ENCODE measurements at places on chromosomes 1 and 21.
A peak's percentile ranks its signal among the peaks of the same experiment; 100 is the strongest.

DNA sequence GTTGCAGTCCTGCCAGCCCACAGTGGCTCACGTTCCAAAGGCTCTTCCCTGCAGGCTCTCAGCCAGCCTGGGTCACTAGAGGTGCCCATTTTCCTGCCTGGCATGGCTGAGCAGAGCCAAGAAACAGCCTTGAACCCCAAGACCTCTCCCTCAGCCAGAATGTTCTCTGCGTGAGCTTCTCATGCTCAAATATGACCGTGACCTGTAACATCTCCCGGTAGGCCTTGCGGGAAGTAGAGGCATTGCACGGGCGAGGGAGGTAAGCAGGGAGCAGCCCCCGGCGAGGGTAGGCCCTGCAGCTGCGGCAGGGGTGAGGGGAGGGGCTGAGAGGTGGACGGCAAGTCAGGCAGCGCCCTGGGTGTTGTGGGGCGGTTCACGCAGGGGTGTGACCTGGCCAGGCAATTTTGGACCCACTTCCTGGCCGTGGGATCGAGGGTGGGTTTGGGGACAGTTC, 20.0 kb downstream of the RRP1 start:
- H3K36me3 ChIP-seq = no peaks in the 10 kb centered on the region
- DNase-seq = no peak
- H3K27me3 ChIP-seq = no peaks in the 10 kb centered on the region
- no peaks in the 10 kb centered on the region for H3K4me1 ChIP-seq

- no peaks in the 10 kb centered on the region for H3K36me3 ChIP-seq
- DNase-seq = no peak
- no peaks in the 10 kb centered on the region for H3K4me1 ChIP-seq
- no peaks in the 10 kb centered on the region for H3K27me3 ChIP-seq
Observed at GRCh38 chr1:147773215-147773715, 12.9 kb upstream of the GJA5 start.

DNA sequence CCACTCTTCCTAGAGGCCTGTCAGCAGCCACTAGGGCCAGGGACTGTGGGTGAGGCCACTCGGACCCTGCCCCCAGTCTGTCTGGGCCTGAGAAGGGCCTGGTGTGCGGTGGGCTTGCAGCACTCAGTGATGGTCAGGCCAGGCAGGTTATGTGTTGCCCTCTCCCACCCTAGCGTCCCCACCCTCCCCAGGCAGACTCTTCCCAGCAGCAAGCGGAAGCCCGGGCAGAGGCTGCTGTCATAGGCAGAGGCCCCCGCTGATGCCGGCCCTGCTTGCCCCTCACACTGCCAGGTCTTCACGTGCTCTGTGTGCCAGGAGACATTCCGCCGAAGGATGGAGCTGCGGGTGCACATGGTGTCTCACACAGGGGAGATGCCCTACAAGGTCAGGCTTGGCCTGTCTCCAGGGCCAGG, 6.6 kb downstream of the ZBTB48 start:
- no peak overlapping the region for H3K27ac ChIP-seq
- no peaks in the 10 kb centered on the region for H3K27me3 ChIP-seq
- H3K4me3 ChIP-seq = no peak overlapping the region
- H3K36me3 ChIP-seq = no peaks in the 10 kb centered on the region
- no peak for DNase-seq

- H3K4me3 ChIP-seq = no peak overlapping the region
- no peaks in the 10 kb centered on the region for H3K4me1 ChIP-seq
- no peaks in the 10 kb centered on the region for H3K36me3 ChIP-seq
- no peaks in the 10 kb centered on the region for H3K27me3 ChIP-seq
Observed at GRCh38 chr1:59720326-59721115, 94.2 kb upstream of the HOOK1 start.

GRCh38 chr1:31757989-31758388, 6.2 kb downstream of the ADGRB2 start:
- no peaks in the 10 kb centered on the region for H3K36me3 ChIP-seq
- no peak for DNase-seq
- no peak overlapping the region for H3K27ac ChIP-seq
- no peak overlapping the region for H3K4me3 ChIP-seq
- peaks cover 11% of the 10 kb centered on the region for H3K27me3 ChIP-seq
- 0 out of 2 replicates have a peak, but pooled peaks cover 8% of the 10 kb centered on the region for H3K4me1 ChIP-seq

GRCh38 chr1:20152599-20152930, 13.4 kb downstream of the PLA2G2F start:
- no peaks in the 10 kb centered on the region for H3K4me1 ChIP-seq
- no peak overlapping the region for H3K27ac ChIP-seq
- H3K4me3 ChIP-seq = no peak overlapping the region
- DNase-seq = no peak
- no peaks in the 10 kb centered on the region for H3K36me3 ChIP-seq

- no peak overlapping the region for H3K27ac ChIP-seq
- no peak overlapping the region for H3K4me3 ChIP-seq
- no peaks in the 10 kb centered on the region for H3K36me3 ChIP-seq
- DNase-seq = no peak
Observed at GRCh38 chr1:13623021-13623637, 39.5 kb downstream of the PDPN start.

- H3K4me1 ChIP-seq = no peaks in the 10 kb centered on the region
- no peak overlapping the region for H3K4me3 ChIP-seq
- no peaks in the 10 kb centered on the region for H3K36me3 ChIP-seq
Observed at GRCh38 chr1:2951856-2952255, 69.4 kb upstream of the ACTRT2 start.

DNA sequence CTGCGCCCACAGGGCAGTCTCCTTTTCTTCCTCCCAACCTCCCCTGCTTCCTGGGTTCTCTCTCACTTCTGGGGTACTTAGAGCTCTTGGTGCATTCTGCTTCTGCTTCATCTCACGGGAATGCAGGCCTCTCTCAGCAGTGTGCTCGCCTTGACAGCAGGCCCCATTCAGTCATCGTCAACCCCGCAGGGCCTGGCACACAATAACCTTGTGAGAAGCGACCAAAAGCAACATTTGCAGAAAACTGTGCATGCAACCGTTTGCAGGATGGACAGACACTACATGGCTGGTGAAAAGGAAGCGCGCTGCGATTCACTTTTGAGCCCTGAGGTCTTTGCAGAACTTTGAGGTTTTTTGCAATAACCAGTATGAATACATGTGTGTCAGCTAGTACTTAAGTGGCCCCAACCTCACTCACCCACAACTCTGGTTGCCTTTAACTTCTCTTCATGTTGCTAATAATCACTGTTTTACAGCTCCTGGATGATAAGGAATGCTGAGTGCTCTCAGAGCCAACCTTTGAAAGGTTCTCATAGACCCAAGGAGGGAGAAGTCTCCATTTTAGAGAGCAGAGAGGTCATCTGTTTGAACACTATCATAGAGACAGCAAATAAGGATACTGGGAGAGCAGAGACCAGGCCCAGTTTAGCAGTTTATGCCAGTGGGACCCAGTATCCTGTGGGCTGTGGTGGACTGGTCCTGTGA, 2.5 kb upstream of the CD160 start:
- DNase-seq = no peak
- H3K4me1 ChIP-seq = peaks cover 4% of the 10 kb centered on the region
- no peak overlapping the region for H3K27ac ChIP-seq
- no peak overlapping the region for H3K4me3 ChIP-seq
- no peaks in the 10 kb centered on the region for H3K27me3 ChIP-seq

DNA sequence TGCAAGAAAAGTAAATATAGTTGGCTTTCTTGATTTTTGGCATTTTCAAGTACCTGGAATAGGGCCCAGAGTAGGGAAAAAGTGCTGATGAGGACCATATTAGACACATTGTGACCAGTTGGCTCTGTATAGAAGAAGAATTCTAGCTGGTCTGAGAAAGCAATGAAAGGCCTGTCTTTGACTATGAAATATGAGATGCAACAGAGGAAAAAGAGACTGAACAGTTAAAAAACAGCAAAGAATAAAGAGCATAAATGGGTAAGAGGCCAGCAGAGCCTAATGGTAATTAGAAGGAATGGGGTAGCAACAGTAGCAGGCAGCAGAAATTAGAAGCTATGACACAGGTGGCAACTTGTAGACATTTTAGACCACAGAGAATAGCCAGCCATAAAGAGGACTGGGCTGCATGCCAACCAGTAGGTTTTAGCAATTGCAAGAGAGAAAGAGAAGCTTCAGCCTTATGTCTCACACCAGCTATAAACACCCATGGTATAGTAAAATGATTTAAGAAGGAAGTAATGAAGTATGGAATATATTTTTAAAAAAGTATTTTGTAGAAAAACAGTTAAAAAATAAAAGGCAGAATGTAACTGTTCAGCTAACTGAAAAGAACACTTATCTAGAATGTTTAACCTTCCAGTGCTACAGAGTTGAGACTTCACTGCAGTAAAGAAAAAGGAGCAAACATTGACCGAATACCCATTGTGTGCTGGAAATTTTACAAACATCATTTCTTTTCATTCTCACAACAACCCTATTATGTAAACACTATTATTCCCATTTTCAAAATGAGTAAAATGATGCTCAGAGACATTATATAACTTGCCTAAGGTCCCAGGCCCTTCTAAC, 114.1 kb downstream of the LHX4 start:
- H3K4me1 ChIP-seq = peaks cover 18% of the 10 kb centered on the region
- no peaks in the 10 kb centered on the region for H3K36me3 ChIP-seq
- H3K27ac ChIP-seq = peak overlapping the region; percentile 28
- no peak overlapping the region for H3K4me3 ChIP-seq
- no peaks in the 10 kb centered on the region for H3K27me3 ChIP-seq

DNA sequence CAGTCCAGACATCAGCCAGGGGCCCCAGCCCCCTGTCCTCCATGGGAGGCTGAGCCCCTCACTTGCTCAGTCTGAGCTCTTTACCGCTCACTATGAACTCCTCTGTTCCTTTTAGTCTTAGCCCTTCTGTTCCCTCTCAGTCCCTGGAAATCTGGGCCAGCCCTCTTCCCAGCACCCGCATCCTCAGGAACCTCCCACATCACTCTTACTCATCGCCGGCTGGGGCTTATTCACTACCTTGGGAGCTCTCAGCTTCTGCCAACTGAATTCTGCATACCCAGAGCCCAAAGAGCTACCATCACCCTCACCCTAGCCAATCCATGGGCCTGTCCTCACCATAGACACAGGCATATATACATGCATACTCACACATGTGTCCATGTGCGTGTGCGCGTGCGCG, 11.5 kb downstream of the KNCN start:
- no peak for DNase-seq
- H3K27ac ChIP-seq = no peak overlapping the region
- H3K27me3 ChIP-seq = peaks cover 63% of the 10 kb centered on the region
- H3K4me3 ChIP-seq = no peak overlapping the region

DNA sequence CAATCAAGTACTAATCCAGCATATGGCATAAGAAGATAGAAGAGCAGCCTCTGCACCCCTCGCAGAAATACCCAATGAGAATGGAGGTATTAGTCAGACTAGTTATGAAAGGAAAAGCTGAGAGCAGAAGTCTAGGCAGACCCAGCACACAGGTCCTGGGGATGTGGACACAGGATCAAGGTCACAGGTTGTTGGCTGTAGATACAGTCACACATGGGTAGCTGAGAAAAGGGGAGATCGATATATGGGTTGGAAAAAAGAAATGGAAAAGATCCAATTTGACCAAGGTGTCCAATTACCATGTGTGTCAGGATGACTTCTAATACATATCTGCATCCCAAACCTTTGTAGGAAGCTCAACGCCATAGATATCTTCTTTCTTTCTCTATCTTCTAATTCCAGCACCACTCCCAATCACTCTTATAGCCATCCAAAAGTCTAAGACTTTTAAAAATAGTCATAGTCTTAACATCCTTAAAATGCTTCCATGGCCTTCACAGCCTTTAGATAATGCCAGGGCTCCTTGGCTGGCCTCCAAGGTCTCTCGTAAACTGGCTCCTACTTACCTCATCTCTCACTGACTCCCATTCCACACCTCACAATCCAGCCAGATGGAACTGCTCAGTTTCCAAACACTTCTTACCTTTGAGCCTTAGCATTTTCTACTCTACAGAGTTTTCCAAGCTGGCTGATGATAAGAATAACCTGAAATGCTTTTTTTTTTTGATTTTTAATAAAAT, 8.3 kb upstream of the ZC3H11B start:
- H3K27ac ChIP-seq = no peak overlapping the region
- no peak for DNase-seq
- no peaks in the 10 kb centered on the region for H3K4me1 ChIP-seq
- H3K36me3 ChIP-seq = no peaks in the 10 kb centered on the region
- no peak overlapping the region for H3K4me3 ChIP-seq

DNA sequence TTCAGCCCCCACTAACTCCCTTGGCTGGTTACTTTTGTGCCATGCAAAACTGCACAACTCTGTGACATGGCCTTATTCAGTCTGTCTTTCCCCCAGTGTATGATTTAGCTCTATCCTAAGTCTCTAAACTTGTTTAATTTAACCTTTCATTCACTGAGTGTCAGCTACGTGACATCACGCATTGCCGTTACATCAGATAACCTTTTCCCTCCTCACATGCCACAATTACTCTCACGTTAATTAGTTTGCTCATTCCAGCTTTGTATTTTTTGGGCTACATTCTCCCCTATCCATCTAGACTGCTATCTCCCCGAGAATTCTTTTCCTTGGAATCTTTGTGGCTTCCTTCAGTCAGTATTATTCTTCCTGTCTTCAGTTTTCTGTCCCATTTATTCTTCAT, 29.4 kb upstream of the TMCO2 start:
- no peak overlapping the region for H3K27ac ChIP-seq
- no peaks in the 10 kb centered on the region for H3K27me3 ChIP-seq
- H3K4me3 ChIP-seq = no peak overlapping the region
- no peak for DNase-seq
- no peaks in the 10 kb centered on the region for H3K36me3 ChIP-seq

GRCh38 chr1:145845144-145845513, 301 bp upstream of the NUDT17 start:
- H3K36me3 ChIP-seq = 0 out of 2 replicates have a peak, but pooled peaks cover 3% of the 10 kb centered on the region
- H3K27me3 ChIP-seq = no peaks in the 10 kb centered on the region
- H3K4me3 ChIP-seq = peak overlapping the region; percentile 69
- peaks cover 14% of the 10 kb centered on the region for H3K4me1 ChIP-seq

DNA sequence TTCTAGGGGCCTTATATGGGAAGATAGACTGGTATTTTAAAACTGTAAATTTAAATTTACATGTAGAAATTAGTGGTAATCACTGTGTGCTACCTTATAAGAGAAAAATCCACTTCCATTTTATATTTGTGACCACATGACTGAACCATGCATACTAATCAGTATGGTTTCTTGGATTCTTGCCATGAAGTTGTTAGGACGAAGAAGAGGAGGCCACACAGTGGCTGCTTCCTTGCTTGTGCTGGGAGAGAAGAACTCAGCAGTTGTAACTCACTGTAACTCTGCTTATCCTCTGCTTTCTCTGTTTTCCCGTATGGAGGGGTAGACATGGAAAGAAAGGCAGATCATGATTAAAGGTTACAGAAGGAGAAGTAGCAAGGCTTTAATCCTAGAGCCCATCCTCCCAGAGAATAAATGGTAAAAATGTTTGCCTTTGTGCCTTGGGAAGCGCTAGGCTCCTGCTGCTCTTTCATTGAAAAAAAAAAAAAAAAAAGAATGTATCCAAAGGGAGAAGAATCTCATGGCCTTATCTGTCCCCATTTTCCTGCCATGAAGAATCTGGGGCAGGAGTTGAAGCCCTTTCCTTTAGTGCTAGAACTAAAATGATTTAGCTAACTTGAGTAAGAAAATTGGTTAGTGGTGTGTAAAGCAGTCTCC, 32.4 kb downstream of the KCTD3 start:
- H3K27ac ChIP-seq = no peak overlapping the region
- no peak overlapping the region for H3K4me3 ChIP-seq
- peaks cover 3% of the 10 kb centered on the region for H3K4me1 ChIP-seq
- H3K36me3 ChIP-seq = no peaks in the 10 kb centered on the region
- DNase-seq = no peak
